ENCODE measurements at places on chromosomes 5 and 9. TPM values are rescaled to one million over a fixed set of nuclear protein-coding genes. Genes with fewer than 3 reads are reported as not detected.

DNA sequence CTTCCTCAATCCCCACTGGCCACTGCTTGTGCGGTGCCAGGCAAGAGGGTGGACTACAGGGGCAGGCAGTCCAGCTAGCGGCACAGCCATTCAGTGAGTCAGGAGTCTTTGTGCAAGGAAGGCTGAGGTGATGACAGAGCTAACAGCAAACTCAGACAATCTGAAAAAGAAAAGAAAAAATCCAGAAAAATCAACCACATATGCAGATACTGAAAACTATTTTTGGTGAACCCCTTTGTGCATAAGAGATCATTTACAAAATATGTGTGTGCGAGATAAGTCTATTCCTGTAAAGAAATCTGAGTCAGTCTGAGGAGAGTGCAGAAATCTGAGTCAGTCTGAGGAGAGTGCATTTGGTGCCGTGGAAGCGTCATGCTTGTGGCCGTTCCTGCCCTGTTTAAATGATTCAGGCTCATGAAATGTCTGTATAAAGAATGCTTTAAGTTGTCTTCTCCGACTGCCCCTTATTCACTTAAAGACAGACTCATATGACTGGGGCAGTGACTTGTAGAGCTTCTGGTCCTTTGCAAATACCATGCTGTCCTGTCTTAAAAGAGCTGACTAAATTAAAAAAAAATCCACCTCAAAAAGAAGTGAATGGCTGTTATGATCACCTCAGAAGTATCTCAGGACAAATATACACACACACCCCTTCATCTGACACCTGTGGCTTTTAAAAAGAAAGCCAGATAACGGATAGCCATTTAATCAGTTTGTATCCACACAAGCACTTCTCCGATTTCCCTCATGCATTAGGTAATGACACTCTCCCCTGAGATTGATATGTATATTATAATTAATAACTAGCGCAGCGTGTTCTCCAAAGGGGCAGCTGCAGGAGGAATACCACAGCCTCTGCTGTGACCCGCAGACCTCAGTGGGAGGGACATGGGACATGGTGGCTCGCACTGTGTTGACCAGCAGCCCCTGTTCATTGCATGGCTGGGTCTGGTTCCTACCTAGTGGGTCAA is 47.3 kb downstream of the TRIO start:
- peak; percentile 88 for DNase-seq

DNA sequence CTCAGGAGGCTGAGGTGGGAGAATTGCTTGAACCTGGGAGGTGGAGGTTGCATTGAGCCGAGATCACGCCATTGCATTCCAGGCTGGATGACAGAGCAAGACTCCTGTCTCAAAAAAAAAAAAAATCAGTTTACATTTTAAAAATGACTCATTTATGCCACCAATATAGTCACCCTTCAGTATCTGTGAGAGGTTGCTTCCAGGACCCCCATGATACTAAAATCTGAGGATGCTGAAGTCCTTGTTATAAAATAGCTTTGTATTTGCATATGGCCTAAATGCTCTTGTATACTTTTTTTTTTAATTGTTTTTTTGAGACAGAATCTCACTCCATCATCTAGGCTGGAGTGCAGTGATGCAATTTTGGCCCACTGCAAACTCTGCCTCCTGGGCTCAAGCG is 5.8 kb downstream of the OCLN start:
- DNase-seq, result no peak

- no peak for DNase-seq
Observed at GRCh38 chr5:91386120-91386519, 3.0 kb upstream of the ARRDC3 start.

GRCh38 chr5:15529013-15529412 is 29.0 kb downstream of the FBXL7 start:
- DNase-seq, result no peak

DNA sequence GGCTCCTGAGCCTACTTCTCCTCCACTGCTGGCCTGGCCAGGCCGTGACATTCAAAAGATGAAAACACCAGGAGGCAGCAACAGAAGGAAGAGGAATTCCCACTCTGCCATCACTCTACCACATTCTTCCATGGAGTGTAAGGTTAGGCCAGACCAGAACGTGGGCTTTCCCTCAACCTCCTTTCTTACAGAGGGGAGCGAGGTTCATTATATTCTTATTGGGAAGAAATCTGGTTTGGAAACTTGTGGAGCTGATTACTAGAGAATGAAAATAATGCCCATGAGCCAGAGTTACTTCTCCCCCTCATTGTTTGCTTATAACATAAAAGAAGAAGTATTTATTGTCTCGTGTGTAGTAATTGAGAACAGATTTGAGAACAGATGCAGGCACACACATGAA is 136.3 kb upstream of the BASP1 start:
- no peak for DNase-seq

- peak; percentile 66 for DNase-seq
Observed at GRCh38 chr9:133258061-133259015, 16.7 kb downstream of the ABO start.

DNA sequence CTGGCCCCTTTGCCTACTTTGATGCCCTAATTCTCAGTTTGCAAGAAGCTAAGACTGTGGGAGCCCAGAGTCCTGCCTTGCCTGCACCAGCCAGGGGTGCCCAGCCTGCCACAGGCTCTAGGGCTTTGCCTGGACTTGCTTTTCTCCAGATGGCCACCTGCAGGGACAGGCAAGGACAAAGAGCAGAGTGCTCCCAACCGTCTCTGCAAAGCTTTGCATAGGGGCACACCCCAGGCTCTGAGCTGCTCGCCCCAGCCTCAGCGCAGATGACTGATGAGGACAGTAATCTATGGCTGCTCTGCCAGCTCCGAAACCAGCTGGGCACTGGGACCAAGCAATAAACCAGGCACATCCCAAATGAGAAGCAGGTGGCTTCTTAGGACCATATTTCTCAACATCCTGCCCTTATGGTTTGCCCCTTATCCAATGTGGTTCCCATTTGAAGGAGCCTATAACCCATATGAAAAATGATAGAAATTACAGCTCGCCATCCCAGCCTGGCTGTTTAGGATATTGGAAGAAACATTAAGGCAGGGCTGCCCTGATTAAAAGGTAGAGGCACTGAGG is 25.4 kb upstream of the TCF7 start:
- DNase-seq, result no peak

DNA sequence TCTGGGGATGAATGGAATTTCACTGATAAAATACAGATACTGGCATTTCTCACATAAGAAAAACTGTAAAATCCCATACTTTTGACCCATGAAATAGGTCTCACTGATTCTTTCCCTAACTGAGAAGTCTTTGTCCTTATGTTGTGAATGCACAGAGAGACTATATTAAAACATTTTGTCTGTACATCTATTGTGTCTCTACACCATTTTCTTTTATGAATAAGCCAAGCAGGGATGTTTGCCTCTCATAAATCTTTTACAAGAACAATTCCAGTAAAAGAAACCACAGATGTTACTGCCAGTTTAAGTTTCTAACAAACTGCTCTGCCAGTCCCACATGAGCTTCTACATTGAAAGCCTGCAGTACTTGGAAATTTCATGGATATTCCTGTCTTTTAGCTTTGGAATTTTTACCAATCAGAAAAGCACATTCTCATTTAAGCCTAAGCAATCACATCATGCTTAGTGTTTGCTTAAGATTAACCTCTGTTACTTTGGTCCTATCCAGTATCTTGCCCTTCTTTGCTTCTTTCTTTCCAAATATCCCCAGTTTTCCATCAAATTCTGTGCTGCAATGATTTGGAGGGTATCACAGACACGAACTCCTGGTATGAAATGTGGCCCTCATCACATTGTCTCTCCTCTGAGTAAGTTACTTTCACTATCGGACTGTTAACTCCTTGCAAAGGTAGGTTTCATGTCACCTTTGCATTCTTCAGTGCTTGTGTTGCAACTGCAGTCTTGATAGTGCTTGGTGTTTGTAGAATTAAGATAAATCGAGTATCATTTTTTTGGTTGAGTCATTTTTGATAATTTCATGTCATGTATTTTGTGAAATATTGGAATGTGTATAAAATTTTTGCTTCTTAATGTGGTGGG is 415.1 kb upstream of the ADAMTSL1 start:
- no peak for DNase-seq

GRCh38 chr9:68619072-68619471 is 78.4 kb upstream of the TMEM252 start:
- DNase-seq, result no peak

GRCh38 chr5:137570070-137570469 is 70.9 kb upstream of the SPOCK1 start:
- DNase-seq, result no peak

GRCh38 chr9:70852711-70853240 is 268.6 kb downstream of the TRPM3 start:
- no peak for DNase-seq

DNA sequence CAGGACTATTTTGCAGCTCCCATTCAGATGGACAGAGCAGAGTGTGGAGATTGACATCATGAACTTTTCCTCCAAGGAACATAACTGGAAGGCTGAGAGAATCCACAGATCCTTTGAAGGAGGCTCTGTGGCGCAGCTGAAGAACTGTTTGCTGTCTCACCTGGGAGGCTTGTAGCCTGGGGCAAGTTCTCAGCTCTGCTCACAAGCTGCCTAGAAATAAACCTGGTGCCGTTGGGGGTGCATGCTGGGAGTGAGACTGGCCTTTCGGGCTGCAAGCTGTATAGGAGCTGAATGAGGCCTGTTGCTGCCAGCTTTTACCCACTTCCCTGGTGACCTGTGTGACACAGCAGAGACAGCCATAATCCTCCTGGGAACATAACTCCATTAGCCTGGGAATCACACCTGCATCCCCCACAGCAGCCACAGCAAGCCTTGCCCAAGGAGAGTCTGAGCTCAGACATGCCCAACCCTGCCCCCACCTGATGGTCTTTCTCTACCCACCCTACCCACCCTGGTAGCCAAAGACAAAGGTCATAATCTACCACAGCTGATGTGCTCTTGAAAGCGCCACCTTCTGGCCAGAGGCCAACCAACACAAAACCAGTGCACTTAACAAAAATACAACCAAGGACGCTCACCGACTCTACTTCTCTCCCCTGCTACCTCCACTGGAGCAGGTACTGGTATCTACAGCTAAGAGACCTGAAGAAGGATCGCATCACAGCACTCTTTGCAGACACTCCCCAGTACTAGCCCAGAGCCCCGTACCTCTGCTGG is 205.1 kb upstream of the MRPS30 start:
- DNase-seq, result no peak

- no peak for DNase-seq
Observed at GRCh38 chr5:115607935-115608334, 5.7 kb upstream of the TICAM2 start.

GRCh38 chr5:157828105-157828943 is 30.6 kb downstream of the CLINT1 start:
- no peak for DNase-seq

DNA sequence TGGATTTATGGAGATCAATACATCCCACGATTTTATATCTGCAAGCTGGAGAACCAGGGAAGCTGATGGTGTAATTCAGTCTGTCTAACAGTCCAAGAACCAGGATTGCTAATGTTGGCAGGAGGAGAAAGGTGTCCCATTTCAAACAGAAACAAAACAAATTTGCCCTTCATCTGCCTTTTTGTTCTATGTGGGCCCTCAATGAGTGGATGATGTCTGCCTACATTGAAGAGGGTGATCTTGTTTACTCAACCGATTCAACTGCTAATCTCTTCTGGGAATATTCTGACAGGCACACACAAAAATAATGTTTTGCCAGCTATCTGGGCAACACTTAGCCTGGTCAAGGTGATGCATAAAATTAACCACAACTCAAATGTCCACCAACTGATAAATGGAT is 65.1 kb upstream of the IL33 start:
- DNase-seq, result no peak

DNA sequence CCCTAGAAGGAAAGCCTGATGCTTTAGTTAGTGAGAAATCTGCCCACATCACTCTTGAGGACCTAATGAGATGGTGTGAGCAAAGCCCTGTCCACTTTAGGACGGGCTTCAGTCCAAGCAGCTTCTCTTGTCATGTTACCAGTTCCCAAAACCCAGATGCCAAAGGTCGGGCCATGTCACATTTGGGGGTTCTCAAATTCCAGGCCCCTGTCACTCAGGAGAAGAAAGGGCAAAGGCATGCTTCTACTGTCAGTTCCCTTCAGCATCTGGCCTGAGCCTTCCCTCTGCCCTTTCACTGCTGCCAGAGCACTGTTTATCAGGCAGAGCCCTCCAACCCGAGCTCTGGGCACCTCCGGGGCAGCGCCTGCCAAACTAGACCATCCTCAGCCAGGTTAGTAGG is 556.0 kb downstream of the BNC2 start:
- DNase-seq, result no peak

DNA sequence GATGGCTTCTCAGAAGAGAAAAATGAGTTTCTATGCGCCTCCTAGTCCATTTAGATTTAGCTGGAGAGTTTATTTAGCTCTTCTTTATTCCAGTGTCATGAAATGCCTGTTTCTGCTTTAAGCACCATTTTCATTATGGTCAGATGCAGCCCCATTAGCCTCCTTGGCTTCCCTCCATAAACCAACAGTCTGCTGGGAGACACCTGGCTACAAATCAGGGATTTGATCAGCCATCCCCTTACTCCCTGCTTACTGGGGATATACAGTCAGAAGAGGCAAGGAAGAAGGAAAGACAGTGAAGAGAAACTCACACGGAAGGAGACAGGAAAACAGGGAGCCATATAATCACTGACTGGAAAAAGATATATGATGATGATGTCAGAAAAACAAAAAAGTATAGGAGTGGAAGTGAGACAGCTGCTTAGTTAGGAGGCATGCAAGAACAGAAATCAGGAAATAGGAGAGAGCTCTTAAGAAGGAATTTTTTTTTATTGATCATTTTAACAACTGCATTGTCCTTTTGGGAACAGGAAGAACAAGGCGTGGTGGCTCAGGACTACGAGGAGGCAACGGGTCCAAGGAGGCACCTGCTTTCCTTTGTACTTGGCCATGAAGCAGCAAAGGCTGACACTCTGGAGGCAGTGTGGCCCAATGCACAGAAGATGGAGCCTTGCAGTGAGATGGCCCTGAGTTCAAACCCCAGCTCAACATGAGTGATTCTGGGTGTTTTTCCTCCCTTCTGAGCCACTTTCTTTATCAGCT is 56.1 kb downstream of the MED27 start:
- no peak for DNase-seq

- DNase-seq, result peak; percentile 42
Observed at GRCh38 chr9:23492126-23493002, 333.7 kb downstream of the ELAVL2 start.

Gene DRD1
- not detected for total RNA-seq

Gene PCDHGB1
- total RNA-seq, result 0.29 TPM

Gene PPP1R26
- total RNA-seq, result 26.3 TPM

Gene GKAP1
- total RNA-seq, result 5.0 TPM

Gene RNF183
- not detected for total RNA-seq

Gene CDK5RAP2
- 32.1 TPM for total RNA-seq

Gene SPINK1
- total RNA-seq, result 3.8 TPM

Gene ACTBL2
- 2.2 TPM for total RNA-seq

Gene CKMT2
- total RNA-seq, result not detected
